ENCODE measurements at places on chromosomes 7 and 10. TPM values are rescaled to one million over a fixed set of nuclear protein-coding genes. Genes with fewer than 3 reads are reported as not detected.

DNA sequence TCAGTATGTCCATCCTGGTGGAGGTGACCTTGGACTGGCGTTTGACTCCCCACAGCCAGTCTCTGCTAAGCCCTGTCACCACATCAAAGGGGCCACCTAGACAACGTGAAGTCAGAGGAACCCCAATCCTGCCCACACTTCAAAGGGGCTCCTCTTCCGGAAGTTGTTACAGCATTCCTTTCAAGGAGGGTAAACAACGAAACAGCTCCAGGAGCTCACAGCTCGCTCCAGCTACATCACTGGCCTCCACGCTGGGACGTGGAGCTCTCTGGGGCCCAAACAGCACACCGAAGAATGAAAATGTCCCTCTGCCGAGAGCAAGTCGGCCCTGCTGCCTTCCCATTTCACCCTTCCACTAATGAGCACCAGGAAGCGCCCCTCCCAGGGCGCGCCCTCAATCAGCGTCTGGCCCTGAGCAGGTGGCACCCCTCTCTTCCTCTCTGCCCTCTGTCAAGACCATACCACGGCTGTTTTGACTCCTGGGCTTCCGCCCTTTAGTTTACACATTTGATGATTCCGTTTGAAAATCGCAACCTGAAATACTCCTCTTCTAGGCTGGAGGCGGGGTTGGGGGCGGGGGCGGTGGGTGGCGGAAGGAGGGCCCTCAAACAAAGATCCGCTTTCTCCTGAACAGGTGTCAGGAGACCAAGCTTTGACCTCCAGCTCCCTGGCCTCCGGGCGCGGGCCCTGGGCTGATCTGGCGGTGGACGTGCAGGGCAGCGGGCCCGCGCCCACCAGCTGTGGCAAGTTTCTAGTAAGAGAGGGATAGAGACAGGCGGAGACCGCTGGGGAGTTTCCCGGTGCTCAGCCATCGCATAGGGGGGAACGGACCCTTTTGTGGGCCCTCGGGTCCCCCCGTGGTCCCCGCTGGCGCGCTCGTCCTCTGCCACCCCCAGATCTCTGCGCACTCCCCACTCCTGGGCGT, 53.1 kb upstream of the KDM7A start:
- no peak for DNase-seq
- no peaks in the 10 kb centered on the region for H3K4me1 ChIP-seq
- no peaks in the 10 kb centered on the region for H3K36me3 ChIP-seq
- no peak overlapping the region for H3K27ac ChIP-seq
- peaks cover 2% of the 10 kb centered on the region for H3K27me3 ChIP-seq

- no peaks in the 10 kb centered on the region for H3K27me3 ChIP-seq
- DNase-seq, result no peak
- H3K36me3 ChIP-seq, result peaks cover 5% of the 10 kb centered on the region
- peak overlapping the region; percentile 75 for H3K27ac ChIP-seq
- H3K4me3 ChIP-seq, result peak overlapping the region; percentile 50
Measured at GRCh38 chr10:43202657-43203447, 64.0 kb downstream of the RASGEF1A start.

DNA sequence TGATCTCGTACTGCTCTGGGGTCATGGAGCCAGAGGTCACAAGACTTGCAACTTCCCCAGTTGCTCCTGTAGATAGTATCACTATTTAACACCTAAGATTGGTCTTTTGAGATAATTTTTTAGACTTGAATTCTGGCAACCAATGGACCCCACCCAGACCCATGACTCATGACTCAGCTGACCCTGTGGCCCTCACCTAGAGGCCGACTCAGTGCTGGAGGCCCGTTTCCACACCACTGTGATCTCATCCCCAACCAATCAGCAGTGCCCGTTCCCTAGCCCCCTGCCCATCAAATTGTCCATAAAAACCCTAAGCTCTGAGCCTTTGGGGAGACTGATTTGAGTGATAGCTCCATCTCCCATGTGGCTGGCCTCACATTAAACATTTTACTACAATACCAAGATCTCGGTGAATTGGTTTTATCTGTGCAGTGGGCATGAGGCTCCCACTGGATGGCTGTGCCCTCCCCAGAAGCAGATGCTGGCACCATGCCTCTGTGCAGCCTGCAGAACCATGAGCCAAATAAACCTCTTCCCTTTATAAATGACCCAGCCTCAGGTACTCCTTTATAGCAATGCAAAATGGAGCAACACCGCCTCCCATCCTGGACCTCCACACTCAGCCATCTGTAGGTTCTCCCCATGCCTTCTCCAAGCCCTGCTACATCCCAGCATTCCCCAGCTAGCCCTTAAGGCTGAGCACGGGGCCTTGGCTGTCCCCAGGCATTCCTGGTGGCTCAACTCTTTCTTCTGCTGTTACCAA, 98.8 kb downstream of the PRKAG2 start:
- DNase-seq, result no peak
- no peak overlapping the region for H3K4me3 ChIP-seq
- H3K36me3 ChIP-seq, result no peaks in the 10 kb centered on the region
- no peaks in the 10 kb centered on the region for H3K4me1 ChIP-seq
- H3K27ac ChIP-seq, result no peak overlapping the region

- DNase-seq, result no peak
- no peak overlapping the region for H3K27ac ChIP-seq
Measured at GRCh38 chr10:29756451-29756850, 121.7 kb upstream of the SVIL start.

- H3K36me3 ChIP-seq, result no peaks in the 10 kb centered on the region
- no peak overlapping the region for H3K27ac ChIP-seq
- no peak overlapping the region for H3K4me3 ChIP-seq
- H3K4me1 ChIP-seq, result no peaks in the 10 kb centered on the region
Measured at GRCh38 chr7:150952331-150953050, 25.6 kb downstream of the KCNH2 start.

DNA sequence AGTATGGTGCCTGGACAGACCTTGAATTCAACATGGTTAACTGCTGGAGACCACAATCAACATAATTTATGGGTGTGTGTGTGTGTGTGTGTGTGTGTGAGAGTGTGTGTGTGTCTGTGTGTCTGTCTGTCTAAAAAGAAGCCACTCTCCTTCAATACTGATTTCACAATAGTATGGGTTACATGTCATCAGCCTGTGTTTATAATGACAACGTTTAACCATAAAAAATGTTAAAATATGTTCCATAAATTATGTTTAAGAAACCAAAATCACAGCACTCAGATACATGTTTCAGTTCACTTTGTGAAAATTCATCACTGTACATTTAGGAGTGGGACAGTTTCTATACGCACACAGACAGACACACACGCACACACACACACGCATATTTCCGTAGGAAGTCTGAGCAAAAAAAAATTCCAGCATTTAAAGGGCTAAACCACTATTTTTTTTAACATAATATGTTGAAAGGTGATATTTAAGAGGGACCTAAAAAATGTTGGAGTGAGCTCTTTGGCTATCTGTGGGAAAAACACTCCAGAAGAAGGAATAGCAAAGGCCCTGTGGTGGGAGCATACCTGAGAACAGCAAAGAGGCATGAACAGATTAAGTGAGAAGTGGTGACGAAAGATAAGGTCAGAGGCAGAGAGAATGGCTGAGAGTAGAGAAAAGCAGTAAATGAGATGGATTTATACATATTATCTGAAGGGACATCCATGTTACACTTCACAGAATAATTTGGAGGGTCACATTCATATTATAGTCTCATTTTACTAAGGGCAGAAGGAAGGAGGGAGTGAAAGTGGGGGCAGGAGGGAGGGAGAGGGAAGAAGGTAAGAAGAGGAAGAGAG, 10.9 kb downstream of the PDZD8 start:
- no peak overlapping the region for H3K27ac ChIP-seq
- peaks cover 43% of the 10 kb centered on the region for H3K4me1 ChIP-seq
- H3K36me3 ChIP-seq, result no peaks in the 10 kb centered on the region
- no peak for DNase-seq

GRCh38 chr7:79461660-79462059, 8.2 kb upstream of the MAGI2 start:
- DNase-seq, result no peak
- peak overlapping the region; percentile 44 for H3K27ac ChIP-seq
- no peaks in the 10 kb centered on the region for H3K27me3 ChIP-seq

DNA sequence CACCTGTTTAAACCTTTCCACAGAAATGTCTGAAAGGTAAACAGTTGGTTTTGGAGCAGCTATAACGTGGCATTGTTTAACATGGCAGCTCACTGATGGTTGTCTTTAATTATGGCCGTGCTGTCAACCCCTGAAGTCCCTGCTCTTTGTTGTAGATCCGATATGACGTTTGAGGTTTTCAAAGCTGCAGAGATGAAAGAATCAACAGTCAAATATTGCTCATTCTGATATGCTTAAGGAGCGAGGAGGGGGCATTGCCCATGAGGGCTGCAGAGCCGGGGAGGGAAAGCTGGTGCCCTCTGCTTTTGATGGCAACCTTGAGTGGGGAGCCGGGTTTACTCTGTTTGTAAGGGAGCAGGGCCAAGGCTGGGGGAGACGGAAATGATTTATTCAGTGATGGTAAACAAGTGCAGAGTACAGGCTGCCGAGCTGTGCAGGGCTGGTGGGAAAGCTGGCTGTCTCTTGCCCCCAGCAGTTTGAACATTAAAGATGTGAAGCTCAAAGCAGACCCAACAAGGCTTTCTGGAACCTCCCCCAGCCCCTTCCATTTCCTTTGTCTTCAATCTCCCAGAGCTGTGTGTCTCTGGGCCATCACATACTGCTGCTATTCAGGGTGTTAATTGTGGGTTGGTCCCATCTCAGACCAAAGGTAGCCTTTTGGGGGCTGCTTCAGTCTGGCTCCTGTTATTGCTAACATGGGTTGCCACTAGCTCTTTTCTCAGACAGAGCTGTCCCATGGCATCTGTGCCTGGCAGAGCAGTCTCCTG, 345.5 kb downstream of the LRMDA start:
- H3K27ac ChIP-seq, result no peak overlapping the region
- H3K4me1 ChIP-seq, result no peaks in the 10 kb centered on the region
- no peak for DNase-seq
- H3K27me3 ChIP-seq, result no peaks in the 10 kb centered on the region
- no peak overlapping the region for H3K4me3 ChIP-seq
- no peaks in the 10 kb centered on the region for H3K36me3 ChIP-seq

GRCh38 chr10:125219776-125220175, 59.4 kb upstream of the CTBP2 start:
- no peak overlapping the region for H3K27ac ChIP-seq
- no peaks in the 10 kb centered on the region for H3K27me3 ChIP-seq
- H3K4me1 ChIP-seq, result no peaks in the 10 kb centered on the region
- no peak for DNase-seq

GRCh38 chr7:70529436-70529835, 602.5 kb upstream of the GALNT17 start:
- no peaks in the 10 kb centered on the region for H3K4me1 ChIP-seq
- no peak overlapping the region for H3K4me3 ChIP-seq
- H3K27me3 ChIP-seq, result no peaks in the 10 kb centered on the region
- no peak for DNase-seq

GRCh38 chr10:99143011-99143410, 92.6 kb downstream of the HPSE2 start:
- H3K36me3 ChIP-seq, result no peaks in the 10 kb centered on the region
- peaks cover 12% of the 10 kb centered on the region for H3K27me3 ChIP-seq
- H3K4me3 ChIP-seq, result no peak overlapping the region
- H3K4me1 ChIP-seq, result no peaks in the 10 kb centered on the region
- H3K27ac ChIP-seq, result no peak overlapping the region
- no peak for DNase-seq

DNA sequence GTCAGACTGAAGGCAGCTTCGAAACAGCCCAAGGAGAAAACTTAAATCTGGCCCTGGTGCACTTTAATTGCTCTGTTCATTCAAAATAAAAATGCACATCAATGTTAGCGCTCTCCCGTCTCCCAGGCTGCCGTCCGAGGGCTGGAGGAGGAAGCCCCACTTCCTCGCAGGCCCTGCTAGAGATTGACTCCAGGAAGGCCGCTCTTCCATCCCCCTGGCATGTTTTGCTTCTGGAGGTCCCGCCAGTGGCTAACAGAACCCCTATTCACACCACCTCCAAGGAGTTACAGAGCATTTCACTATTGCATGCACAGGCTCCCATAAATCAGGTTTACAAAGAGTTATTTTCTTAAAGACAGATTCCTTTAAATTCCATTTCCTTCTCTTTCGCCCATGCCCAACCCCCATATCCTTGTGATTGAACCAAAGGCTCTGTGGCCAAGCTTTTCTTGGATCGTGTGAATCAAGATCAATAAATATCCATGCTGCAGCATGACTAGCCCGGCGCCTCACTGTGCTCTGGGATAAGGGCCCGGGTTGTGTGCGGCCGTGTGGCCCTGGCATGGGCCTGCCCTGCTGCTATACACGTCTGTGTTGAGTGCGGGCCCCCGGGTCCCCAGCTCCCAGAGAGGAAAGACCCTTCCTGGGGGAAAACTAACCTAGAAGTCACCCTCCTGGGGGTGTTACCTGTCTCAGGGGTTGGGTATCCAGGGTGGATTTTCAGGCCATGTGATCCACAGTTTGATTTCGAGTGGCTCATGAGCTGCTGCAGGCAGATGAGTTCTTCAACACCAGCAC, 118.7 kb upstream of the GDF10 start:
- H3K4me3 ChIP-seq, result no peak overlapping the region
- H3K4me1 ChIP-seq, result no peaks in the 10 kb centered on the region
- H3K27ac ChIP-seq, result no peak overlapping the region

DNA sequence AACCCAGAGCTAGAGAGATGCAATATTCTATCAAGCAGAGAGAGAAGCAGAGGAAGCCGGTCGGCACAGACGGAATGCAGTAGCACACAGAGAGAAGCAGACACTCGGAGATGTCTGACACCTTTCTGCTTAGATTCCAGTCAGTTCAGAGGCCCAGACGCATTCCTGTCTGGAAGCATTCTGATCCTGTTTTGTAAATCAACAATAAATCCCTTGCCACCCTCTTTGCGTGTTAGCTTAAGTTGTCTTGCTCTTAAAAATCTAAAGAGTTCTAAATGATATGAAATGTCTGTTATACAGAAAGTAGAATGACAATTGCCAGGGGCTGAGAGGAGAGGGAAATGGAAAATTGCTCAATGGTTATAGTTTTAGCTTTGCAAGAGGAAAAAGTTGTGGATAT, 27.4 kb upstream of the ATRNL1 start:
- H3K4me1 ChIP-seq, result no peaks in the 10 kb centered on the region
- no peak for DNase-seq
- no peaks in the 10 kb centered on the region for H3K36me3 ChIP-seq
- H3K27ac ChIP-seq, result no peak overlapping the region
- peaks cover 31% of the 10 kb centered on the region for H3K27me3 ChIP-seq

DNA sequence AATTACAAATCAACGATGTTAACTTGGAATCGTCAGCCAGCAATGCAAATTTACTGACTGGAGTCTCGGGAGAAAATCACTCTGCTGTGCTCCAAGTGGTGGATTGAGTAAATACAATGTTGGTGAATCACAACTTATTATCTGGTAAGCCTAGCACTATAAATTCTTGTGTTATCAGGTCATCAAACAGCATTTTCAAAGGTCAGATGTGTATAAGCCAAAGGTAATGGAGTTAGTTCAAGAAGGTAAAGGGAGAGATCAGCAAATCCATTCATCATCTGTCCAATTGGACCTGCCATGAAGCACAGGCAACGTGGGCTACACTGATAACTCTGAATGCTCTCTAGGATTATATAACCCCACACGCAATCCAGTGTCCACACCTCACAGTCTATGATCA, 13.9 kb downstream of the CUBN start:
- H3K36me3 ChIP-seq, result no peaks in the 10 kb centered on the region
- H3K27me3 ChIP-seq, result no peaks in the 10 kb centered on the region
- no peak overlapping the region for H3K4me3 ChIP-seq
- peak; percentile 61 for DNase-seq

The COPS6 gene
- total RNA-seq, result 182 TPM

The SH2D4B gene
- 0.10 TPM for total RNA-seq

The KCP gene
- total RNA-seq, result 0.13 TPM

The OR13A1 gene
- not detected for total RNA-seq

Measured in Panc1 (cell line).